Stimulated activated CD8-positive, alpha-beta memory T cell treated with anti-CD3 and anti-CD28 coated beads, Interleukin-4, amount 100 ng/mL, for 4 hours (primary cell): ENCODE measurements at places on chromosomes 6 and 20.

- no peak for DNase-seq
Measured at GRCh38 chr6:15358579-15359327, 112.9 kb downstream of the JARID2 start.

DNA sequence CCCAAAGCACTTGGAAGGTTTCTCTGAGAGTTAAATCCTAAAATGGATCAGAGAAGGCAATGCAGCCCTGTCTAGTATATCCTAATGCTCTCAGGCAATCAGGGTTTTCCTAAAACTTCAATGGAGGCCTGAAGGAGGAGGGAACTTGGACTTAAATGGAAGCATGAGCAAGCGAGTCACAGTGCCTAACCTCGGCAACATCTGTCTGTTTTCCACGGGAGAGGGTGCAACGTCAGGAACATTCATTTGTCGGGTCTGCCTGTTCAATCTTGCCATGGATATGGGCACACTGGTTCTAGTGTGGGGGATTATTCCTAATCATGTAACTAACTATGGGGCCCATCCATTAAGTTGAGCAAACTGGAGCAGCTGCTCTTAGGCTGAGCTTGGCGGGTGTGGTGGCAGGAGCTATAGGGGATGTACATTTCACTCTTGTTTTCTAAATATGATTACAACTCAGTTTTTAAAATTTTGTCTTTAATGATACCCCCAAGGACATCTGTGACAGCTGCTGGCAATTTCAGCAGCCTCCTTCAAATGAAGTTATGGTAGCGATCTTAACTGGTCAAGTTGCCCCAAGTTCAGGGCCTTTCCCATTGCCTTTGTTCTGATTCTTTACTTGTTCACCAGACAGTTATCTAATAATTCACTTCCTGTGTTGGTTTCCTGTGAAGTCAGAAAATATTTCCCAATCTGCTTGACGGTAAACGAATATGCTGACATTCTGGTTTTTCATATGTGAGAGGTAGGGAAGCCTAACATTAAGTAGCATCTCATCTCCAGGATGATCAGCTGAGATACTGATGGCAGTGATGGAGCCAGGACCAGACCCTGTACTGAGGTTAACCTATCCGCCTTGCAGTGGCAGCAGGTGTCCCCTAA lies 21.6 kb downstream of the DSE start:
- no peak for DNase-seq

- DNase-seq, result no peak
Measured at GRCh38 chr20:6579417-6579816, 188.1 kb upstream of the BMP2 start.

DNA sequence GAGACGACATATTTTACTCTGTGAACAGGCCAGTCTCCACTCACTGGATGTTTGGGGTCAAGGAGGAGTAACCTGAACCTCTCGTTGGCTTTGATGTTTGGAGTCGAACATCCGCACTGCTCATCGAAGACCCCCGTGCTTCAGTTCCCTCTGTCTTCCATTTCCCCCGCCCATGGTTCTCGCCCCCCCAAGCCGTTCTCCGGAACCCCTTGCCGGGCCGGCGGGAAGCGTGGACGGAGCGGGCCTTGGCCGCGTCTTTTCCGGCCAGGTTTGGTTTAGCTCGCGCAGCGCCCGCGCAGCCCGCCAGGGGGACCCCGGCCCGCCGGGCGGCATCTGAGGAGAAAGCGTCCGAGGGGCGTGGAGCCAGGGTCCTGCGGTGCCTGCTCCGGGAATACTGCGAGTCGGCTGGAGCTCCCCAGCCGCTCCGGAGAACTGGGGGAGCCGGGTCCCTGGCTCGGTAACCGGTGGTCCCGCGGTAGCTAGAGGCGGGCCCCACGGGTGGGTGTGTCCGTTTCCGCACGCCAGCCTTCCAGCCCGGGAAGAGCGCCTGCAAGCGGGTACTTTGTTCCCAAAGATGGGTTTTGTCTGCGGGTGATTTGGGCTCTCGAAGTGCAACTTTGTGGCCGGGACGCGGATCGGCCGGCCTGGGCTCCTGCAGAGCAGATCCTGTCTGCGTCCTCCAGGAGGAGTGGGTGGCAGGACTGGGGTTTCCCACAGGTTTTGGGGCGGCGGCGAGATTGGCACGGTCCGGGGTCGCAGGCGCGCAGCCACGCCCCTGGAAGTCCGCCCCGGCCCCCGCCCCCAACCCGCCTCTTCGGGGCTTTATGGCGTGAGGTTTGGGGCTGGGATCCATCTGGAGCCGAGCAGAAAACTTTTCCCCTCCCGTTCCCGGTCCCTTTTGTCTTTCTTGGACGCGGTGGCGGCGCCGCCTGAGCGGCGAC lies at the start of gene TMEM200A:
TMEM200A (plus strand) TSS at position 852 of the 941 bp plus-strand sequence. CDS start 74,406 bp downstream, outside the sequence.
- DNase-seq, result no peak

DNA sequence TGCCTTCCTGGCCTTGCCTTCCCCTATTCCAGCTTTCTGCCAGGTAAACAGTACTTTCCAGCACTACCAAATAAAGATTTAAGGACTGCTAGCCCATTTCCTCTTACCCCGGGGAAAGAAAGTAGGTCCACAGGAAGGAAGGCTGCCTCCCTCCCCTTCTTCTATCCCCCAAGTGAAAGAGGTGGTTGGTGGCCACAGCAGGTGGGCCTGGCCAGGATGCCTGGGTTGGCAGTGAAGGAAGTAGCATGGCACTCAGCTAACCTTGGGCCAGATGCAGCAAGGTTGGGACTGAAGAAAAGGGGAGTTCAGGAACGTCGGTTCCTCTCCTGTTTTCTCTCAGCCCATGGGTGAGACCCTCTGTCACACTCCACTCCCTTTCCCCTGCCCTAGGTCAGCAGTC lies 8.9 kb downstream of the NFKBIL1 start:
- no peak for DNase-seq

DNA sequence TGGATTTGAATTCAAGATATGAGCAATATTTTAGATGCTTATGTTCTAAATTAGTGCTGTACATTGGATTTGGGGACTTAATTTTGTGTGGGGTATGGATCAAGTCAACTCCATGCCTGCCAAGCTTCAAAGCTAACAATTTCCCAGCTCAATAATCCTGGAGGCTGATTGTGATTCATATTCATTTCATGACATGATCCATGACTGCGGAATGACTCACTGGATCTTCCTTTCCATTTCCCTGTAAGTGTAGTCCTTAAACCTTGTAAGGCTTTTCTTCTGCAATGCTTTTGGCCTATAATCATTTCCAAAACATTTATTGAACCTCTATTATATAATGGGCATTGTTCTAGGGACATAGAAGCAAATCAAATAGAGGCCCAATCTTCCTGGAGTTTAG lies 44.7 kb upstream of the CCN2 start:
- DNase-seq, result no peak

GRCh38 chr20:1185790-1186334 lies 1.1 kb upstream of the TMEM74B start:
- no peak for DNase-seq

DNA sequence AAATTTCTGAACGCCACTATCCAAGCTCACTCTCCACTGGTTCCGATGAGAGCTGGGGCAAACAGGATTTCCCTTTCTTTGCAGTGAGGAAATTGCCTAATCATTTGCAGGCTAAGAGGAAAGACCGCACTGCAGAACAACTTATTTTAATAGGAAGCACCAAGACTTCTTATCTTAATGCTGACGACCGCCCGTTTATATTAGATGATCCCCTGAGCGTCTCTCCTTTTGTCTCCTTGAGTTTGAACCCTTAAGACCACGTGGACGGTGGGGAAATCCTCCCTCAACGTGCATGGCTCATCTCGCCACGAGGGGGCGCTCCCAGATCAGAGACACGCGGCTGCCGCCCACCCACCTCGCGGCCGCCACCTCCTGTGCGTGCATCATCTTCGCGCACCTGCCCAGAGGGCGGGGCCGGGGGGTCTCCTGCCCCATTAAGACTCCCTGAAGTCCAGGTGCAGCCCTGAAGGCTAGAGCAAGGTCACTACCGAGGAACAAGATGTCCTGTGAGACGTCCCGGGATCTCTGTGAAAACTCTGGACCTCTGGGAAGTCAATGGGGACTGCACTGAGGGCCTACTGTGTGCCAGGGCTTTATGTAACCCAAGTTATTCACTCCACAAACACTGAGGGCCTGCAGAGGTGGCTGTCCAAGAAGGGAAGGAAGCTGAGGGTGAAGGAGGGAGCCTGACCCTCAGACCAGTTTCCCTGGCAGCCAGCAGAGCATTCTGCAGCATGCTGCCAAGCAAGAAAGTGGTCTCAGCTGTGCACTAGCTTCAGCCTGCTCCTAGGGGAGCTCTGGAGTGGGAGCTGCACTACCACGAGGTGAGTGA lies 28.1 kb downstream of the PDYN start:
- DNase-seq, result peak; percentile 74

- DNase-seq, result no peak
Measured at GRCh38 chr20:25247518-25247955, 348 bp upstream of the PYGB start.

- DNase-seq, result peak; percentile 52
Measured at GRCh38 chr6:157322792-157323254, 496 bp downstream of the TMEM242 start.

- no peak for DNase-seq
Measured at GRCh38 chr20:23121751-23122320, 35.7 kb upstream of the CD93 start.

GRCh38 chr6:12482386-12483375 lies 192.5 kb downstream of the EDN1 start:
- DNase-seq, result no peak

- DNase-seq, result no peak
Measured at GRCh38 chr20:17710379-17711266, 10.9 kb downstream of the BANF2 start.

- DNase-seq, result no peak
Measured at GRCh38 chr6:122476131-122476530, 4.5 kb upstream of the SERINC1 start.

- DNase-seq, result no peak
Measured at GRCh38 chr6:145206247-145206907, 528.9 kb downstream of the EPM2A start.

DNA sequence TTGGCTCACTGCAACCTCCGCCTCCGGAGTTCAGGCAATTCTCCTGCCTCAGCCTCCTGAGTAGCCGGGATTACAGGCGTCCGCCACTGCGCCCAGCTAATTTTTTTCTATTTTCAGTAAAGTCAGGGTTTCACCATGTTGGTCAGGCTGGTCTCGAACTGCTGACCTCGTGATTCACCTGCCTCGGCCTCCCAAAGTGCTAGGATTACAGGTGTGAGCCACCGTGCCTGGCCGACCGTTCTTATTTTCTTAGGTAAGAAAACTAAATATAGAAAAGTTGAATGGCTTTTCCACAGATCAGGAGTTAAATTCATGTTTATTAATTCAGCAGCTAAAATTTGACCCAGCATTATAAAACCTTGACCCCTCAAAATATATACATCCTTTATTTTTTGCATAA lies 238.7 kb downstream of the TRDN start:
- DNase-seq, result no peak

DNA sequence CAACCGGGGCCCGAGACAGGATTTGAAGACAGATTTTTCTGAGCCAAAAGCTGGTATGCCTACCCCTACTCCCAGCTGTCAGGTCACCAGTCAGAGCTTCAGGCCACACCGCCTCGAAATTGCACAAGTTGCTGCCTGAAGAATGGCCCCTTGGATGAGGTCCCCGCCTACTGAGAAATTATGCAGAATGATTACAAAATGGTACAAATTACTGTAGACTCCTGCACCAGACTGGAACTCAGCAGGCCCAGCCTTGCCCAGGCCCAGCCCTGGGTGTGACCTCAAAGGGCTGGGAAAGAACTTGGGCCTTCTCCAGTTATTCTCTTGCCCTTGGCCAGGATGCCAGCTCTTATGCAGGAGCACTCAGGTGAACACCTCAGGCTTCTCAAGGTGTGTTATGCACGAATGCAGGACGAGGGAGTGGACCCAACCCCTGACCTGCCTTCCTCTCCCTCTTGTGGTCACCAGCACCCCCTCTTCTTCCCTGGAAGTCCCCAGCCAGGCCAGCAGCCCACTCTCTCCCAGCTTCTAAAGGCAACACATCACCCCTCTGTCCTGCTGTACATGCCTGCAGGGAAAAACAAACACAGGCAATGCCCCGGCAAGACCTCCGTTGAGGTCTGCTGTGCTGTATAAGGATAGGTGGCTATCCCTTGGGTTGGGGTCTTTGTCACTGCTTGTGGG lies 88.7 kb upstream of the NAA20 start:
- DNase-seq, result no peak

DNA sequence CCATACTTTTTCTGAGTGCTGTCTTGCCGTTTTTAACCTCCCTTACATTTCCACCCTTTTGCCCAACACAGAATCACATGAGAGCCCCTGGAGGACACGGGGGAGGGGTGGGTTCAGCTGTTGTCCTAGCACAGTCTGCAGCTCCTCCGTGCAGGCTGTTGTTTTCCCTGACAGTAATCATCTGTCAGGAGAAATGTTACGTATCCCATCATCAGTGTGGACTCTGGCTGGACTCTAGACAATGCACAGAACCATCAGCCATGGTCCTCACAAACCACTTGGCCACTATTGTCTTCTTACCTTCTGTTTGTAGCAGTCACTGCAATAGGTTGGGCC lies 92.1 kb downstream of the RIN2 start:
- no peak for DNase-seq

GRCh38 chr6:157068691-157069324 lies 254.5 kb downstream of the TMEM242 start:
- no peak for DNase-seq

DNA sequence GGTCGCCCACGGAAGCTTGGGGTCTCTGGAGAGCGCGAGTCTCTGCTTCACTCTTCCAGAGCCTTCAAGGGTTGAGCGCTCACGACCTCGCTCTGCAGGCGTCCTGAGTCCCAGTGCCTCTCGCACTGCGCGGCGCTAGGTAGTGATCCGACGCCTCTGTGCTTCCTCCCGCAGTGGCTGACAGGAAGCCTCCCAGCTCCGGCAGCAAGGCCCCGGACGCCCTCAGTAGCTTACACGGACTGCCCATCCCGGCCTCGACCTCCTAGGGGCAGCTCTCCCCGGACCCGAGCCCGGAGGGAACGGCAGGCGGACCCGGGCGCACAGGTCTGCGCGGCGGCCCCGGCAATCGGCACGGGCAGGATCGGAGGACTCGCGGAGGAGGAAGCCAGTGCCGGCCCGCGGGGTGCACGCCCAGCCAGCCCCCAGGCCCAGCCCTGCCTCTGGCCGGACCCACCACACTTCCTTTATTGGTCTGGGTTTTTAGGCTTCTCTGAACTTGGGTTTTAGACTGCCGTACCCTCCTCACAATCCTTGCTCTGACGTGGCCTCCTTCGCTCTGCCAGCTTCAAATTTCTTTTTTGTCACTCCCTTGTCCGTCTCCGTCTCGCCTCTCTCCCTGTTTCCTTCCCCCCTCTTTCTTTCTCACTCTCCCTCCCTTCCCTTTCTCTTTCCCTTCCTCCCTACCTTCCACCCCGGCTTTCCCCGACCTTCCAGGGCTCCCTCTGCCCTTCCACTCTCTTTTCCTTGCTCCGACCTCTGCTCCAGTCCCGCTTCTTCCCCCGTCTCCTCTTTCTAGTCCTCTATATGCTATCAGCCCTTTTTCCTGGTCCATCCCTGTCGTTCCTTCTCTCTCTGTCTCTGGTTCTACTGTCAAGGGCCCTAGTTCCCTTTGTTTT lies 9.1 kb downstream of the PAX1 start:
- DNase-seq, result no peak

- no peak for DNase-seq
Measured at GRCh38 chr6:113763876-113764275, 93.3 kb upstream of the MARCKS start.

GRCh38 chr6:137389150-137389704 lies 105.0 kb downstream of the OLIG3 start:
- peak; percentile 28 for DNase-seq
